ENCODE measurements at places on chromosomes 12 and 14. TPM values are rescaled to one million over a fixed set of nuclear protein-coding genes. Genes with fewer than 3 reads are reported as not detected.

Gene TAS2R10
- total RNA-seq, result 0.69 TPM

Gene TEX52
- total RNA-seq, result not detected

Gene ATP6V1D
- 108 TPM for total RNA-seq

Gene SERPINA1
- not detected for total RNA-seq

Gene EDDM3A
- total RNA-seq, result not detected

Gene CLEC6A
- total RNA-seq, result not detected

Gene RIMBP2
- total RNA-seq, result 20.5 TPM

Gene NAV3
- total RNA-seq, result 13.6 TPM

Gene C2CD5
- 104 TPM for total RNA-seq

Gene CCDC63
- 0.32 TPM for total RNA-seq

Gene OR4E2
- total RNA-seq, result not detected

Gene GLIPR1L2
- not detected for total RNA-seq

Gene ZFHX2
- 39.1 TPM for total RNA-seq

Gene MBIP
- total RNA-seq, result 26.7 TPM

Gene CRY1
- 10.1 TPM for total RNA-seq

Gene TUBA1A
- total RNA-seq, result 7,184 TPM

Gene MLF2
- total RNA-seq, result 228 TPM

Gene OR6C6
- total RNA-seq, result not detected

Gene BICD1
- total RNA-seq, result 561 TPM

Gene CLMN
- total RNA-seq, result 17.6 TPM

Gene PPFIA2
- 31.1 TPM for total RNA-seq

Gene STAC3
- total RNA-seq, result 12.1 TPM

Gene LRRK2
- not detected for total RNA-seq

Gene PTHLH
- total RNA-seq, result 1.1 TPM

Gene KRT6C
- not detected for total RNA-seq

Gene EXOC3L4
- total RNA-seq, result 0.81 TPM

Gene EIF2S3B
- 4.1 TPM for total RNA-seq

Gene TSPAN11
- 31.0 TPM for total RNA-seq

Gene SRSF5
- total RNA-seq, result 319 TPM

Gene FICD
- total RNA-seq, result 4.8 TPM

Gene BATF
- not detected for total RNA-seq

Gene CCDC177
- 7.8 TPM for total RNA-seq

Gene NXPH4
- 10.5 TPM for total RNA-seq

Gene TMCC3
- 5.7 TPM for total RNA-seq

Gene MMP19
- not detected for total RNA-seq

Gene UBR7
- 17.4 TPM for total RNA-seq

Gene B4GALNT1
- 83.9 TPM for total RNA-seq

Gene MYH6
- total RNA-seq, result not detected

Gene SYCP3
- not detected for total RNA-seq

Gene GDF3
- total RNA-seq, result 0.34 TPM

Gene ARF6
- 38.8 TPM for total RNA-seq

Gene HECTD1
- 165 TPM for total RNA-seq

Gene JPH4
- total RNA-seq, result 52.7 TPM

Gene KERA
- not detected for total RNA-seq

Gene MRPL42
- total RNA-seq, result 82.7 TPM

Gene TROAP
- total RNA-seq, result 11.7 TPM

Gene MIP
- total RNA-seq, result not detected

Gene ASB2
- total RNA-seq, result 16.6 TPM

All from glutamatergic neuron (in vitro differentiated cells).